Mesenteric fat pad (tissue), 1 donor: ENCODE measurements at places on chromosomes 7 and 10.

GRCh38 chr10:110263164-110263563 is 41.6 kb downstream of the SMNDC1 start:
- DNase-seq, result no peak

DNA sequence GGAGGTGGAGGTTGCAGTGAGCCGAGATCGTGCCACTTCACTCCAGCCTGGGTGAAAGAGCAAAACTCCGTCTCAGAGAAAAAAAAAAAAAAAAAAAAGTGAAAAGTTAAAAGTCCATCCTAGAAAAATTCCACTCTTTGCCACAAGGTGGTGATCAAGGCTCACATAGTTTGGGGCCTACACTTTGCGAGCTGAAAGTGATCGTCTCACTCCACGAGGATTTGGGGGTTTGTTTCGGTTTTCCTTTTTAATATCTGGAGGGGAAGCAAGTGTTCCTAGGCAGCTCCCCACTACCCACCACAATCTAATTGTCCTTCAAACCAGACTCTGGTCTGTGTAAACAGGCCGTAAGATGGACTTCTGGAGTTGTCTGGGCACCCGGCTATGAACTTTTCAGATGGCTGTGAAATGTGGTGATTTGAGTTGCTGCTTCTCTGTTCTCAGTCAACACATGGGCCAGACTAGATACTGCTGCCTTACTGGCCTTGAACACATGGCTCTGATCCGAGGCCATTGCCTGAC is 27.1 kb downstream of the PRLHR start:
- no peak for DNase-seq

- no peak for DNase-seq
These were observed 693.1 kb downstream of the PARD3 start for GRCh38 chr10:34121781-34122622.

GRCh38 chr10:91909117-91909677 is at the start of gene FGFBP3:
Gene FGFBP3 (minus strand): TSS chr10:91909486. CDS start chr10:91908969, 517 bp downstream.
- DNase-seq, result no peak

DNA sequence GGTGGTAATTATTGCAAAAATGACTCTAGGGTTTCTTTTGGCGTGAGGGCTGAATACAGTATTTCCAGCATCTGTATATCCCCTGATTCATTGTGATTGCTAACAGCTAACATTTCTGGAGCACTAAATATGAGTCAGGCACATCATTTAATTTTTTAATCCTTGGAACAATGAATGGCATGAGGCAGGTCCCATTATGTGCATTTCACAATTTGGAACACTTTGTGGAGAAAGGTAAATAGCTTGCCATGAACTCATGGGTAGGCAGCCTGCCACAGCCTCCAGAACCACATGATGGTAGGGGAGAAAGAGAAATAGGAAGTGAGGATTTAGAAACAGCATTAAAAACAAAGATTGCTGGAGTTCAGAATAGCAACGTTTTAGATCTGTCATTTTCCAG is 1.7 kb downstream of the NPTX2 start:
- DNase-seq, result no peak

GRCh38 chr7:158520825-158521224 is 66.8 kb downstream of the PTPRN2 start:
- DNase-seq, result no peak
